ENCODE measurements at places on chromosomes 13 and 19.

- no peak for DNase-seq
These were observed 114.9 kb upstream of the SOX1 start for GRCh38 chr13:111952032-111952431.

DNA sequence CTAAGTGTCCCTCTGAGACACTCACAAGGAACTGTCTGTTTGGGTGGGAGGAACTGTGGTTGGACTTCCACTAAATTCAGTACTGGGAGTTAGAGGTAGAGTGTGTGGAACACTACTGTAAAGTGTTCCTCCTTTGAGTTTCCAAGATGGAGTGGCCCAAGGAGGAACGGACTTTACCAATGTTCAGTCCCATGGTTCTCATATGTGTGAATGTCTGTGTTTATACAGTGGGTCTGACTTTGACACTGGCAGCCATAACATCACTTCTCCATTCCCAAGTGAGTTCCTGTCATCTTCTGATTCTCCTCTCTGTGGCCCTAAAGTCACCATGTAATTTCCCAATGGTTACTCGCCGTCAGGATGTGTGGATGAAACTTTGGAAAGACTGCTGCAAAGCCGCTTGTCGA lies 136.8 kb upstream of the SERP2 start:
- no peak for DNase-seq

- peak; percentile 71 for DNase-seq
These were observed 754 bp upstream of the SIX5 start for GRCh38 chr19:45769821-45770191.

DNA sequence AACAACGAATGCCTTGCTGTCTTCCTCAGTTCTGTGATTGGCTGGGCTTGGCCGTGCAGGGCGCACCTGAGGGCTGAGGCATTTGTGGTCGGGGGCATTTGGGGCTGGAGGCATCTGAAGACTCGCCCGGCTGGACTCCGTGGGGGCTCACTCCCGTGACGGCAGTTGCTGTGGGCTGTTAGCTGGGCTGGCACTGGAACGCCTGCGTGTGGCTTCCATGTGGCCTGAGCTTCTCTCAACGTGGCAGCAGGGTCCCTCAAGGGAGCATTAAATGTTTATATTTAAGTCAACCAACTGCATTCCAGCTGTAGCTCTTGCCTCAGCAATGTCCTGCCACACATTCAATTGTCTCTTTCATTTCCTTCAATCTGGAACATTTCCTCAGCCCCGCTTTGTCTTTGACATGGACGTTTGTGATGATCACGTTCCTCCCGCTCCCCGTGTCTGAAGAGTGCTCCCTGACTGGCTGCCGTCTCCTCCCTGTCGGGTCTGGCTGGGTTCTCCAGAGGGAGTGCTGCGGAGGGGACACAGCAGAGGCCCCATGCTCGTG lies 21.0 kb downstream of the CCDC8 start:
- no peak for DNase-seq

DNA sequence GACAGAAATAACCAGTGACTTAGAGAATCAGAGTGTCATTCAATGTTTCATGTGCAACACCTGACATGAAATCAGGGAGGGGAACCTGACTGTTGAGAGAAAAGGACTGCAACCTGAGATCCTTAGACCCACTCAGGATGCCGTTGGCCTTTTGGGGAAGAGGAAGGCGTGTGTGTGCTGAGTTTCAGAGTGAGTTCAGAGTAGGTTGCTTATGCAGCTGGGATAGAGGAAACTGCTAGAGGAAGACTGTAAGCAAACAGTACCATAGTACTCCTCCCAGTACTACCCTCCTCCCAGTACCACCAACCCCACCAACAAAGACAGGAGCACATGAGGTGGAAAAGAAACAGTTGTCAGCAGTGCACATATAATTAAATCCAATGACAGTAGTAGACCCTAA lies 63.7 kb downstream of the KL start:
- no peak for DNase-seq

- no peak for DNase-seq
These were observed 16.8 kb upstream of the LENG8 start for GRCh38 chr19:54432144-54432738.

- DNase-seq = peak; percentile 68
These were observed at the start of gene RHPN2 for GRCh38 chr19:33064792-33065550. RHPN2 (minus strand) TSS chr19:33064888; CDS start chr19:33064852, 36 bp downstream.

DNA sequence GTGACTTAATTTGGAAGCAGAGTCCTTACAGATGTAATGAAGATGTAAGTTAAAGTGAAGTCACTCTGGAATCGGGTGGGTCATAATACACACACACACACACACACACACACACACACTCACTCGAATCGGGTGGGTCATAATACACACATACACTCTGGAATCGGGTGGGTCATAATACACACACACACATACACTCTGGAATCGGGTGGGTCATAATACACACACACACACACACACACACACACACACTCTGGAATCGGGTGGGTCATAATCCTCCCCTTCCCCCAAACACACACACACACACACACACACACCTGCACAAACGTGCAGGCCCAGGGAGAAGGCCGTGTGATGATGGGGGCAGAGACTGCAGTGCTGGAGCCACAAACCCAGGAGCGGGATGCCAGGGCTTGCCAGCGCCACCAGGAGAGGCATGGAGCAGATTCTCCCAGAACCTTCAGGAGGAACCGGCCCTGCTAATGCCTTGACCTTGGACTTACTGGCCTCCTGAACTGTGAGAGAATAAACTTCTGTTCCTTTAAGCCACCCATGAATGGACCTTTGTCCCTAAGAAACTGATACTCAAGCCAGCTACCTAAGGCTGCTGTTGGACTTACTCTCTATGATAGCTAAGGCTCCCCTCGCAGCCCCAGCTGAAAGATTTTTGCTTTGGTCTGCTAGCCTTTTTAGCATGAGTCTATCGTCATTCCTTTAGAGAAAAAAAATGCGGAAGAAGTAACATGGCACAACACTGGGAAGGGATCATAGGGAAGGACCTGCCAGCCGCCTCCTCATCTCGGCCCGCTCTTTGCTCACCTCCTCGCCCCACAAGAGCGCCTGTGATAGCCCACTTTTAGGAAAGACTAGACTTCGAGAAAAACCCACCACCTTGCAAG lies 136.2 kb upstream of the RNF113B start:
- DNase-seq = no peak

GRCh38 chr13:50309882-50310594 lies 294.8 kb downstream of the KCNRG start:
- no peak for DNase-seq

DNA sequence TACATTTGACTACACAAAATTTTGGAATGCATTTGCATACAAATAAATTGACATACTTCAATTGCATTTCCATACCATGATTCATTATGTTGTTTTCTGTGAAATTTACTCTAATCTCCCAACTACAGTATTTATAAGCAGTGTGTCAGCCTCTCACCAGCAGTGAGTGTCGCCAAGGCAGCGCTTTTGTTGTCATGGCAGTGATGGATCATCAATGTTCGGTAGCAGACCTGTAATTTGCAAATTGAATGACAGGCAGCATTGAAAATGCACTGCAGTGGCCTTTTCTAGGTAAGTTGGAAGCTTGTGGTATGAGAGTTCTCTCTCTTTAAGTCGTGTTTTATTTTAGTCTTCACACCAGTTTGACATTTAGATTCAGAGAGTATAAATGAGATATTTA lies 534.1 kb downstream of the PCDH17 start:
- DNase-seq = no peak

- DNase-seq = no peak
These were observed 4.0 kb downstream of the PNKP start for GRCh38 chr19:49863254-49863934.

GRCh38 chr13:65472336-65472735 lies 1757.8 kb downstream of the PCDH9 start:
- no peak for DNase-seq

DNA sequence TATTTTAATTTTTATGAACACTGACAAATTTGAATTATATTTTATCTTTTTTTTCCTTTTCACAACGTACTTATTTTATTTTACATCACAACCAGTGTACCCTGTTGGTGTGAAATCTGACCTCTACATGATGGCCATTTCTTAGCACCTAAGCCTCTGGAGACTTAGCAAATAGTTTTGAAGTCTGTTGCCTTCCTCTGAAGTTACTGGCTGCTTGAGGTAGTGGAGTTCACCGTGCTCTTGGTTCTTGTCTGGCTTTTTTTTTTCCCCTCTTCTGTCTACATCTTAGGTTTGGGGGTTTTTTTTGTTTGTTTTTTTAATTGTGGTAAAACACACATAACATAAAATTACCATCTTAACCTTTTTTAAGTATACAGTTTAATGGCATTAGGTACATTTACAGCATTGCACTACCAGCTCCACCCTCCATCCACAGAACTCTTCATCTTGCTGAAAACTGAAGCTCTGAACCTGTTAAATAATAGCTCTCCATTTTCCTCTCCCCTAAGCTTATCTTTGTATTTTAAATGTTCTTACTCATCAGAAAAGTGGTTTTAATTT lies 94.1 kb upstream of the MLNR start:
- no peak for DNase-seq

DNA sequence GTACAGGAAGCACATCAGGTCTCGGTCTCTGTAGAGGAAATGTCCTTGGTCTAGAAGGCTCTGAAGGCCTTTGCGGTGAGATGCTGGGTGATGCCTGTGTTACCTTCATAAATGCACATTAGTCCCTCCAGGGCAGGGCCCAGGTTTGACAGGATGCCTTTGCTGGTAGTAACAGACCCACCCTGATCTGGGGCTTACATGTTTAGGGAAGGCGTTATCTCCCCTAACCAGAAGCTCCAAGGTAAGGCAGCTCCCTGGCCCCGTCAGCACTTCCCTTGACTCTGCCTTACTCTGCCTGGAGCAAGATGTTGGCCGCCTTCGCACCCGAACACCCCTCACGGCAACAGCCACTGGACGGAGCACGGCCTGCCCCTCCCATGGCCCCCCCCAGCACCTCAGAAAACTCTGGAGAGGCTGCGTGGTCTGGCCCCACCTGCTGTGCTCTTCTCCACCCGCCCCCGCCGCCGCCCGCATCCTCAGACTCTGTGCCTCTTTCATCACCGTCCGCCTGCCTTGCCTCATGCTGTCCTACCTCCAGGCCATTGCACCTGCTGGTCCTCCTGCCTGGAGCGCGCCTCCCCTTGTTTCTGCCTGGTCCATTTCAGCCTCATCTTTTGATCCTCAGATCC lies 9.1 kb downstream of the AP2A1 start:
- no peak for DNase-seq

GRCh38 chr19:33620611-33621010 lies 1.1 kb upstream of the CHST8 start:
- DNase-seq = no peak

- no peak for DNase-seq
These were observed 6.3 kb downstream of the CDADC1 start for GRCh38 chr13:49254007-49254406.

DNA sequence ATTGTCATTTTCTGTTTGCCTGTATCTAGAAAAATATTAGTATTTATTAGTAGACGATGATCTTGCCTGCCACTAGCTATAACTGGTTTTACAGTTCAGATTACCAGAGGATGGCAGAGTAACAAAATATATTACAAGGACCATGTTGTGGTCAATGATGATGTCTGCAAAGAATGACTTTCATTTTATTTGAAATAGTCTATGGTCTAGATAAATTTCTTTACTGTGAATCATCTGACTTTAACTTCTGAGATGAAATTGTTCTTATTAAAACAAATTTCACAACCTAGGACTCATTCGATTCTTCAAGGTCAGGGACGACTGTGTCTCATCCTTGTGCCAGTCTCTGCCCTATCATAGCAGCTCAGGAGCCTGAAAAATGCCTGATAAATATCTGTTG lies 637.8 kb upstream of the KLF12 start:
- no peak for DNase-seq

DNA sequence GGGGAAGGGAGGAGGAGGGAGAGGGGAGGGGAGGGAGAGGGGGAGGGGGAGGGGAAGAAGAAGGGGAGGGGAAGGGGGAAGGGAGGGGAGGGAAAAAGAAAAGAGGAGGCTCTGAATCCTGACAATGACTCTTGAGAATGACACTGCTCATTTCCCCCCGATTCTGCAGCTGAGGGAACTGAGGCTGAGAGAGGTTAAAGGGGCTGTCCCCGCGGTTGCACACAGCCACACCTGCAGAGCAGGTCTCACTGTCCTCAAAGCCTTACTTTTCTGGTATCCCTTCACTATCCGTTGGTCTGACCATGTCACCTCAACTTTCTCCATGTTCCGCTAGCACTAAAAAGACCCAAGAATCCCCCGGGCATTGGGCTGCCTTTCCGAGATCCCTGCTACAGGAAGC lies 35.4 kb downstream of the CYP4F2 start:
- DNase-seq = no peak

DNA sequence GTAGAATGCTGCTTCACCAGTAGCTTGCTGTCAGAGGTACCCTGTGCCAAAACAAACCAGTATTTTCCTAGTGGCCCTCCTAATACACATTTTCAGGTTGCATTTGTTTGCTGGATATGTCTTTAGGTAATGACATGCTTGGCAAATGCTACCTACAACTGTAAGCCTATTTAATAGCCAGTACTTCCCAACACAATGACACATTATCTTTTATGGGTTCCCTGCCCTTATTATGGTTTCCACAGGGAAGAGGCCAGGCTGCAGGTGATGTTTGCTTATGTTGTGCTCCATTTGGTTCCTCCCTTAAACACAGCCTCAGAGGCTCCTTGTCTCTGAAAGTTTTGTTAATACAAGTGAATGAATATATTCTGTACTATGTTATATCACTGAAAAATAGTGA lies 24.7 kb downstream of the FRY start:
- DNase-seq = no peak

- DNase-seq = peak; percentile 83
These were observed at the start of gene ARID3A for GRCh38 chr19:925526-926322. ARID3A (plus strand) TSS chr19:926035; CDS start chr19:929529, 3,494 bp downstream.

DNA sequence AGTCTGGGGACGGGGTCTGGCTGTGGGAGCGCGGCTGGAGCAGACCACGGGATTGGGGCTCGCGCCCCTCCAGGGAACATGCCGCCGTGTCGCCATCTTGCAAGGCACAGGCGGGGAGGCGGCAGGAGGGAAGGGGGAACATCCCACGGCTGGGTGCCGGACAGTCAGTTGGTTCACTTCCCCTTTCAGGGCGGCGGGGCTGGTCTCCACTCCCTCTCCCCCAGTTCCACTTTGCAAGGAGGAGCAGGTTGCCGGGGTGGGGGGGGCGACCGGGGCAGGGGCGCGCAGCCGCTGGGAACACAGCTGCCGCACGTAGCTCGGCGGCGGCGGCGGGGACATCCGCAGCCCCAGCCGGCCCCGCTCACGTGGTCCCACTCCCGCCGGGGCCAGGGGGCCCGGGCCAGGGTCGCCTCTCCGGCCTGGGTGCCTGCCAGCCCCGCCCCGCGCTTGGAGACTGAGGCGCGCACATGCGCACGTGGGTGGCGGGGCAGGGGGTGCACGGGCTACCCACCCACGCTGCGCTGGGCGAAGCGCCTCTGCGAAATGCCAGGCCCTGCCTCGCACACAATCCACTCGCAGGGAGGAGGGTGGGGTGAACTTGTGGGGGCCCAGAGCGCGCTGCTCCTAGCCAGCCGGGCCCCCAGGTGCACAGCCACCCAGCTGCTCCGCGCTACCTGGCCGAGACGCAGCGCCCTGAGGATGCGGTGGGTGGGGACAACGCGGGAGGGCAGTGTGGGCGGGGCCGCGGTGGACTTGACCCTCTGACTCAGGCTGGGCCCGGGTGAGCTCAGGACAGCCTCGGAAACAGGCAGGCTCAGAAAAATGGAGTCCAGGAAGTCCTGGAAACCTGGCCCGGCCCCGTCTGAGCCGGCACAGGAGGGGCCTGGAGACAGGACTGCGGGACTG lies 6.4 kb downstream of the KLF16 start:
- peak; percentile 48 for DNase-seq

Measured in stimulated activated naive CD8-positive, alpha-beta T cell treated with anti-CD3 and anti-CD28 coated beads, Interleukin-15, amount 100 ng/mL, for 72 hours (primary cell).